ENCODE measurements at places on chromosomes 3 and 15.

DNA sequence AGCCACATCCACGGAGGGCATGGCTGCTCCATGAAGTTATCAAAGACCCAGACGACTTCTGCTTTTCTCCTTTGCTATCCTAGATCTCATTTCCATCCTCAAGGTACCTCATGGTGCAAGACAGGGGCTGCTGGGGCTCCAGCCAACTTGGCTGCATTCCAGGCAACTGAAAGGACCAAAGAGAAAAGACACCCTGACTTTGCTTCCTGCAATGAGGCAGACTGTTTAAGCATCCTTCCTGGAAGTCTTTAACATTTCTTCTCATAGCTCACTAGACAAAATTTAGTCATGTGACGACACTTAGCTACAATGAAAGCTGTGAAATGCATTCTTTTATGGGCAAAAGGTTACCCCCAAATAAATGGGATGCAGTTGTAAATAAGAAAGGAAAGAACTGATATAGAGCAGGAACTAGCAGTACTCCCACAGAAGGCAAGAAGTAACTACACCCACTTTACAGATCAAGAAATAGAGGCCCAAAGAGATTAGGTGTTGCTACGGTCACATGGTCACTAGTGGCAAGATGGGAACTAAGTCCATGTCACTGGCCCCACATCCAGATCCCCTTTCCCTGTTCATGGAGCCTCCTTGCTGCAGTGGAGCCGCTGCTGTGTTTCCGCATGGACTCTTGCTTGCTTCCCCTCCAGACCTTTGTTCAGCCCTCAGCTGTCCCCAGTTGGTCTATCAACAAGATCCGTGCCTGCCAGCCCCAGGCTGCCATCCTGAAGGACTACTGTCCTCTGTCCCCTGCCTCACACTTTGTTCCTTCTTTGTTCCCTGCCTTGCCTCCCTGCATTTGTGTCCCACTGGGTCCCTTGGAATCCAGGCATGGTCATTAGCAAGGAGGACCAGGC, 107.0 kb downstream of the XXYLT1 start:
- DNase-seq, result no peak

GRCh38 chr3:154421083-154421482, 8.9 kb downstream of the GPR149 start:
- no peak for DNase-seq

- DNase-seq, result no peak
Measured at GRCh38 chr3:102159810-102160451, 274.9 kb upstream of the ZPLD1 start.

GRCh38 chr15:38266247-38266986, 13.8 kb downstream of the SPRED1 start:
- no peak for DNase-seq

- no peak for DNase-seq
Measured at GRCh38 chr3:160758929-160759577, 3.0 kb downstream of the PPM1L start.

GRCh38 chr15:40389824-40390595, 7.5 kb downstream of the KNSTRN start:
- no peak for DNase-seq

DNA sequence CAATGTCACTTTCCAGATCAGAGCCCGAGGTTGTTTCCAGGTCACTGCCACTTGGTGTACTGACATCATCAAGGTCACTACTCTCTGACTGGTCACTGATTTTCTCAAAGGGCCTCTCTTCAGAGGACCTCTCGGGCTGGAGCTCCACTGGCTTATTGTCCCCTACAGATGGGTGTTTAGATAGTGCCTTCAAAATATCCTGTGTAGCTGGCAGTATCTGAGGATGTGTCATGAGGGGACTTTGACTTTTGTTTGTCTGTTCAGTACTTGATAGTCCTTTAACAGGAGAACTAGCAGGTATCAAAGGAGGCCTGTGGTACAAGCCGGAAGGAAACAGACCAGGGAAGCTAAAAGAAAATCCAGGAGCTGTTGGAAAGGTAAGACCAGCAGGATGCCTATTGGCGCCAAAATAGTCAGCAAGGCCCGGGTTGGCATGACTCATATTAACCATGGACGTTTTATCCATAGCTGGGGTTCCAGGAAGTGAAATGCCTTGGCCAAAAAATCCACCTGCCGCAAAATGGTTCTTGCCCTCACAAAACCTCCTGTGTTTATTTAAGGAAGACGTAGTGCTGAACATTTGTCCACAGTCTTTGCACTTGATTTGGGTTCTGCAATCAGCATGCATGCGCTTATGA, 547.3 kb downstream of the MECOM start:
- no peak for DNase-seq

- no peak for DNase-seq
Measured at GRCh38 chr3:124498891-124499290, 231.4 kb upstream of the UMPS start.

GRCh38 chr3:11643201-11643603, 513 bp downstream of the VGLL4 start:
- DNase-seq, result peak; percentile 45

- DNase-seq, result no peak
Measured at GRCh38 chr3:54905261-54905888, 22.5 kb downstream of the LRTM1 start.

GRCh38 chr3:13895155-13896105, 15.6 kb upstream of the WNT7A start:
- DNase-seq, result peak; percentile 75

GRCh38 chr3:44242721-44243120, 1.0 kb downstream of the TOPAZ1 start:
- no peak for DNase-seq

DNA sequence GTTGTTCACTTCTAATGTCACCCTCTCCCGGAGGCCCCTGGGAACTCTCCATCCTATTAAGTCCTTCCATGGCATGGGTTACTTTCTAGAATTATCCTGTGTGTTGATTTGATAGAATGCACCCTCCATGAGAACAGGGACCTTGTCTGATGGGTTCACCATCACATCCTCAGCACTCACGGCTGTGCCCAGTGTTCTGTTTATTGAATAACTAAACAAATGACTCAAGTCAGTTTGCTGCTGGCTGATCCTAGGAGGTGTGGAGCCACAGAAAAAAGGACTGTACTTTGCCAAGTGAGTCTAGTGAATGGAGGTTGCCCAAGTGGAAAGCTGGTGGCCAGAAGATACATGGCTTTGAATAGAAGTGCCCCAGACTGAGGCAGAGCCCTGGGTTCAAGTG, 48.5 kb upstream of the RAB6B start:
- DNase-seq, result no peak

DNA sequence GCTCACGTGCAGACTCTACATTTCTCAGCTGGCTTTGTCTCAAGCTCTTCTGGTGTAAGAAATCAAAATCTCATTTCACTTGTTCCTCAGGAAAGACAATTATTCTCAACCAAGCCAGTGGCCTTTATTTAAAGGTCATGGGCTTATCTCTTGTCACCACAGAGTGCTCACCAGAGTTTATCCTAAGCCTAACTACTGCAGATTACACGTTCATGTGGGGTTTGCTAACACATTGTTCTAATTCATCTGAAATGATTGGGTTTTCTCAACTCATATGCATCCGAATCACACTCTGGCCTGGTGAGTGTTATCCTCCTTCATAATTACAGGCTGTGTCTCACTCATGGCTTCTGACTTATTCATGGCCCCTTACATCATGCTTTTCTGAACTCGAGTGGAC, 83.3 kb upstream of the TSC22D2 start:
- no peak for DNase-seq

- DNase-seq, result no peak
Measured at GRCh38 chr3:72530426-72530825, 317.8 kb downstream of the SHQ1 start.

DNA sequence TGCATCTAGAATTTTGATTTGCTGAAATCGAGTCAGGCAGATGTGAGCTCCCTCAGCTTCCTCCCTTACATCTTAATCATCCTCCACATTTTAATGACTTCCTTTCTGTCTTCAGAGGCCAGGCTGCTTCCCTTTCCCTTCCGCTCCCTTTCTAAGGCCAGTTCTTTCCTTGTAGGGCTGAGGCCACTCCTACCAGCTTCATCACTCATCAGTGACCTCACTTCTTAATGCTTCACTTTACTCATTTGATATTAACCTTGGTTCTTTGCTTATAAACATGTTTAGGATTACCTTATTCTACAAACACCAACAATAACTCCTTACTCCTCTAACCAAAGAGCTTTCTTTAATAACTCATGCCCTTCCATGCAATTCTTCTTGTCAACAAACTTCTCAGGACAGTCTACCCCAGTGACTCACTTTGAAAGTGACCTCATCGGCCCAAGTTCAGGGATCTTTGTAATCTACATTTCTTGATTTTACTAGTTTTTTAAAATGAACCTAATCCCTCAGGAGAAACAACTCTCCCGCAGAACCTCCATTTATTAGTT, 23.9 kb downstream of the ILDR1 start:
- no peak for DNase-seq

DNA sequence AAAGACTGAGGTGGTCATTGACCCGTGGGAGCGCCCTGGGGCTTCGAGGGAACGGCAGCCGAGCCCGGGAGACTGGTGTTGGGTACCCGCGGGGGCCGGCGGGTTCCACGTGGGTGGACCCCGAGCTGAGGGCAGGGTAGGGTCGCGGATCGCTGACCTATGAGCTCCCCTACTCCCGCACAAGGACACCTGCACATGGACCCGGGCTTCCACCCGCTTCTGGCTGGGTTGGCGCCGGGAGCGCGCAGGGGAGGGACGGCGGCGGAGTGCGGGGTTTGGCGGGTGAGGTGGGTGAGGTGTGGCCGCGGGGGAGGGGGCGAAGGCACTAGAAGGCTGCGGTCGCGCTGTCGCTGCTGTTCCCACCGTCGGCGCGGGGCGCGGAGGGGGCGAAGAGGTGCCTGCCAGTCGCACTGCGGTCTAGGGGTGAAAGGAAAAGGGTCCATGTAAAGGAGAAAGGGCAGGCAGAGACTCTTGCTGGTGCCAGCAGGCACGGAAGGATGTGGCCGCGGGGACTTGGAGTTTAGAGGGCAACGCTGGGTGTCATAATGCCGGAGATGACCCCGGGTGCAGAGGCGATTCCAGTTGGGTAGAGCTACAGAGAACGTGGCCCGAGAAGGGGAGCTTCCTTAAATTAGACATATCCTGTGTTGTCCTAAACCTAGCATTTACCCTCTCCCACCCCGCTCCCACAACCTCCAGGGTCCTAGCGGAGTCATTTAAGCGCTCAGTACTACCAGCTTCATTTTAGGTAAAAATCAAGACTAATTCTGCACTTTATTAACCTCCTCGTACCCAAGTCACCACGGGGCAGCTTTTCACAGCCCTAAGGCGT, 245.9 kb upstream of the TOPAZ1 start:
- no peak for DNase-seq

- DNase-seq, result no peak
Measured at GRCh38 chr15:60614028-60614427, 135.1 kb upstream of the ICE2 start.

DNA sequence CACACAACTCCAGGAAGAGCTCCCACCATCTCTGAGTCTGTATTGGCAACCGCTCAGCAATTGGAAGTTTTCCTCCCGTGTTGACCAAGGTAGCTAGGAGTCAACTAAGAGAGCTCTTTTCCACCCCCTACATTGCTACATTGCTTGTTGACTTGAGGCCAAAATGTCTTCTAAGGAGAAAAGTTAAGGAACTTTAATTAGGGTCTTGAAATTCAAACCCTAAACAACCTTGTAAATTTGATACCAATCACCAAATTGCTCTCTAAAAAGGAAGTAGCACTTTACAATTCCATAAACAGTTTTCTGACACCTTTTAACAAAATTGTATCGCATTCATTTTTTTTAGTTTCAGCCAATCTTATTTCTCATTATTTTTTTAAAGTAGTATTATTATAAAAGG, 35.5 kb upstream of the ST3GAL6 start:
- DNase-seq, result no peak

DNA sequence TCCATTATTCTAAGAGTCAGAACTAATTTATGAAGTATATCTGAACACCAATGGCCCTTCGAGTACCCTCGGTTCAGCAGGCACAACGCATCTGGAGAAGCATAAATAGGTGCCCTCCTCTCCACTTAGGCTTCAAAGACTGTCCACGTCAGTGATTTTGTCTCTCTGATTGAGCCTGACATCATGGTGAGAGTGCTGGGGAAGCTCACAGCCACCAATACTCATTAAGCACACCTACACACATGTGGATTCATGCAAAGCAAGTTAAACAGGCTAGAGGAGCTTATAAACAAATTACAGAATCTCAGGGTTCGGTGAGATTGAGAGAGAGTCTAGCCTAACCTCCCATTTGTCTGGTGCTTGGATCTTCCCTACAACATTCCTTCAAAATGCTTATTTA, 3.6 kb downstream of the CLDN1 start:
- no peak for DNase-seq

DNA sequence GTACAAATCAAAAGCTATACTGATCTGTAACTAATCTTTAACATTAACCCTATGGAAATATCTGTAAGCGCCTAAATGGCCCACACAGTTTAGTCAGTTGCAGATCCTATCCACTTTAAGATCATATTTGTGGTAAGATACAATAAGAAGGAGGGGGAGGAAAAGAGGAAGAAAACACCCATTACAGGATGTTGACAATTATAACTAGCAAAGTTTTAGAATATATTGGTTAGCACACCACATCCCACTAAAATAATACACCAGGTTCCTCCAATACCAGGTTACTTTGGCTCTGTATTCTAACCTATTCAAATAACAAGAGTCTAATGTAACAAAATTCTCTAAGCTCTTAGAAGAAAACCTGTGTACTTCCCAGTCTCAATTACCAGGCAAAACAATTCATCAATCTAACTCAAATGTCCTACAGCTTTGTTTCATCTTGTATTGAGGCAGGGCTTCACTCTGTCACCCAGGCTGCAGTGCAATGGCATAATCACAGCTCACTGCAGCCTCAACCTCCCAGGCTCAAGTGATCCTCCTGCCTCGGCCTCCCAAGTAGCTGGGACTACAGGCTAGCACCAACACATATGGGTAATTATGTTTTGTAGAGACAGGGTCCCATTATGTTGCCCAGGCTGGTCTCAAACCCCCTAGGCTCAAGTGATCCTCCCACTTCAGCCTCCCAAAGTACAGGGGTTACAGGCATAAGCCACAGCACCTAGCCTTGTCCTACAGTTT, 4.2 kb downstream of the SLC4A7 start:
- DNase-seq, result no peak
